DMS 273 treated with DMSO at 0.1 percent for 48 hours (cell line): ENCODE measurements at places on chromosomes 2 and 18.

GRCh38 chr2:168685600-168686451, 116.6 kb upstream of the NOSTRIN start:
- no peak for DNase-seq

- no peak for DNase-seq
Measured at GRCh38 chr18:21664069-21664468, 40.5 kb downstream of the ABHD3 start.

DNA sequence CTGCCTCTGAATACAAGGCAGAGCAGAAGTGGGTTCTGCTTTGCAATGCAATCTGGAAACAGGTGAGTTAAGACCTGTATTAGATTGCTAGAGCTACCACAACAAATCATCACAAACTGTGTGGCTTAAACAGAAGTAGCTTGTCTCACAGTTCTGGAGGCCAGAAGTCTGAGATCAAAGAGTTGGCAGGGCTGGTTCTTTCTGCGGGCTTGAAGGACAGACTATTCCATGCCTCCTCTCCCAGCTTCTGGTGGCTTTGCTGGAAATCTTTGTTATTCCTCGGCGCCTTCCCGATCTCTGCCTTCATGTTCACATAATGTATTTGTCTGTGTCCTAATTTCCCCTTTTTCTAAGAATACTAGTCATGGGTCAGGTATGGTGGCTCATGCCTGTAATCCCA, 58.4 kb downstream of the SAP130 start:
- DNase-seq, result no peak

- DNase-seq, result no peak
Measured at GRCh38 chr2:26807788-26808460, 22.1 kb downstream of the CENPA start.

GRCh38 chr18:71995904-71996465, 548.2 kb downstream of the CBLN2 start:
- DNase-seq, result no peak

GRCh38 chr18:48402953-48403352, 6.2 kb downstream of the ZBTB7C start:
- DNase-seq, result no peak

DNA sequence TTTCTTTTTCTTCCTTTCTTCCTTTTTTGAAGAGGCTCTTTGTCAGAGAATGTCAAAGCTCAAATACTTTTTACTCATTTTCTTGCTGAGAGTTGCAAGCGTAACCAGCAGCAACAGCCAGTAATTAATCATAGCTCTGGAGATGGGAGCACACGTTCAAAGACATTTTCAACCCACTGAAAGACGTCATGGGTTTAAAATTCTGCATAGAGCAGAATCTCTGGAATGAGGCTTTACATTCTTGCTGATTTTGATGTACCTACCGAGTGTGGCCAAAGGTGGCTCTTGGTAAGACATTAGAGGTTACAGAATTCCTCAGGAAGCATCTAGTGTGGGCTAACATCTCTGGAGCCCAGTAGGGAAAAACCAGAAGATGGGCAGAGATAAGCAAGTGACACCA, 292.5 kb downstream of the MTX2 start:
- DNase-seq, result no peak
